ENCODE measurements at places on chromosomes 12 and 14. TPM values are rescaled to one million over a fixed set of nuclear protein-coding genes. Genes with fewer than 3 reads are reported as not detected.

ZNF385A gene
- total RNA-seq, result 21.2 TPM

IGF1 gene
- not detected for total RNA-seq

FOXA1 gene
- 5.8 TPM for total RNA-seq

ERH gene
- 315 TPM for total RNA-seq

TAS2R31 gene
- total RNA-seq, result 0.16 TPM

ANKS1B gene
- 0.57 TPM for total RNA-seq
